ENCODE measurements at places on chromosomes 6 and 20.

DNA sequence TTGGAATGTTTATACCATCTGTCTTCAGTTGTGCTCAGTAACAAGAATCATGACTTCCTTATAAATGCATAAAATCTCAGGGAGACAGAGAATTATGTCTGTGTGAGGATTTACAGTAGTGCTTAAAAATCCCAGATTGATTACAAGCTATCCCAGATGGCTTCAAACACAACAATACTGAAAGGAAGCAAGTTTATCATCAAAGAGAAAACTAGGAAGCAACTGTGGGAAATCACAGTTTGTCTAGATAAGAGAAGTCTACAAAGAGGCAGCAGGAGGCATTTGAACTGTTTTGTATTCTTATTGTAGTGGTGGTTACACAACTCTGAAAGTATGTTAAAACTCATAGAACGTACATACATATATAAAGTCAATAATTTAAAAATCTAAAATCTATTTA lies 104.4 kb upstream of the SALL4 start:
- H3K4me3 ChIP-seq, result no peak overlapping the region
- no peaks in the 10 kb centered on the region for H3K36me3 ChIP-seq
- no peaks in the 10 kb centered on the region for H3K4me1 ChIP-seq
- DNase-seq, result no peak
- no peak overlapping the region for H3K27ac ChIP-seq

- peak overlapping the region; percentile 50 for H3K27ac ChIP-seq
- no peak overlapping the region for H3K4me3 ChIP-seq
- H3K36me3 ChIP-seq, result no peaks in the 10 kb centered on the region
- no peak for DNase-seq
- H3K27me3 ChIP-seq, result no peaks in the 10 kb centered on the region
Observed at GRCh38 chr6:39777218-39777617, 15.0 kb upstream of the DAAM2 start.

DNA sequence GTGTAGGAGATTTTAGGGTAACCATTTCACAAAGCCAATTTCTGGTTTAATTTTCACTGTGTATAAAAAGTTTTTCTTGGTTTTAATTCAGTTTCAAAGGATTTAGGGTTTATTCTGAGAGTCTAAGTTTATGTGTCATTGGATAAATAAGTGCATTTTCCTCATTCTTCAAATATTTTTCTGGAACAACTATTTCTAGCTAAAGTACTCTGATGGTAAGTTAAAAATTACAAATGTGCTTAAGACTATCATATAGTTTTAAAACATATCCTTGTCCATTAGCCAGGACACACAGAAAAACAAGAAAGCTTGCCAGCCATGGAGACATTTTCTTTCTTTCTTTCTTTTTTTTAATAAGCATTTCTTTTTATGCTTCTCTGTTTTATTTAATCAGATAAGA lies 333.0 kb downstream of the RFPL4B start:
- DNase-seq, result no peak
- no peak overlapping the region for H3K4me3 ChIP-seq
- no peak overlapping the region for H3K27ac ChIP-seq
- H3K4me1 ChIP-seq, result no peaks in the 10 kb centered on the region
- no peaks in the 10 kb centered on the region for H3K27me3 ChIP-seq
- H3K36me3 ChIP-seq, result no peaks in the 10 kb centered on the region

DNA sequence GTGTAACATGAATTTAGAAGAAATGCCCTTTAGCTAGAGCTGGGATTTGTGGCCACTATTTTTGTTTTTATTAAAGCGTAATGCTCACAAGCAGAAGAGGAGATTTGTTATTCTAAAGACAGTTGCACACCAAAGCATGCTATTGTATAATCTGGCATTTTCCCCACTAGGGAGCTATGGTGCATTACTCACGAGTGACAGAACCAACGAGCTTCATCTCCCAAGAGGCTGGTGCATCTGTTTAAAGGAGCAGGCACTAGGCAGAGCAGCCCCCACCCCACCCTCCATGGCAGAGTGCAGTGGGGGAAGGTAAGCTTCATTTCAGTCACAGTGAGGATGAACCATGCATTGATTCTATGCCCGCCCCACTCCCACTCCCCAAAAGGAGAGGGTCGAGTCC lies 287.3 kb upstream of the TSHZ2 start:
- H3K27ac ChIP-seq, result no peak overlapping the region
- H3K27me3 ChIP-seq, result no peaks in the 10 kb centered on the region
- no peak overlapping the region for H3K4me3 ChIP-seq
- H3K36me3 ChIP-seq, result no peaks in the 10 kb centered on the region
- H3K4me1 ChIP-seq, result no peaks in the 10 kb centered on the region

DNA sequence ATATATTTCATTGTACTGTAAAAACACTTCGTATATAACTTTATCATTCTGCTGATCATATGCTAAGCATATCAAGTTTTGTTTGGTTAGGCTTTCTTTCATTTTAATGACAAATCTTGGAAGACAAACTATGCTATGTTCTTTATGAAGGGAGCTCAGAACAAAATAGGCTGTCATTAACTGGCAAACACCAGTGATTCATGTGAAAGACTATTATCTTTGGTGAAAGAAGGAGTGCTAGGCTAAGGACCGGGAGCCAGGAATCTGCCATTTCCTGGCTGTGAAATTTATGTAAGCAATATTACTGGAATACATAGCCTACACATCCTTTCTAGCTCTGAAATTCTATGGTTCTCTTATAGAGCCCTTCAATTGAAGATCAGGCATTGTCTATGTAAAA lies 136.2 kb upstream of the CCN2 start:
- peaks cover 27% of the 10 kb centered on the region for H3K4me1 ChIP-seq
- H3K4me3 ChIP-seq, result no peak overlapping the region
- no peaks in the 10 kb centered on the region for H3K27me3 ChIP-seq
- peak overlapping the region; percentile 96 for H3K27ac ChIP-seq

DNA sequence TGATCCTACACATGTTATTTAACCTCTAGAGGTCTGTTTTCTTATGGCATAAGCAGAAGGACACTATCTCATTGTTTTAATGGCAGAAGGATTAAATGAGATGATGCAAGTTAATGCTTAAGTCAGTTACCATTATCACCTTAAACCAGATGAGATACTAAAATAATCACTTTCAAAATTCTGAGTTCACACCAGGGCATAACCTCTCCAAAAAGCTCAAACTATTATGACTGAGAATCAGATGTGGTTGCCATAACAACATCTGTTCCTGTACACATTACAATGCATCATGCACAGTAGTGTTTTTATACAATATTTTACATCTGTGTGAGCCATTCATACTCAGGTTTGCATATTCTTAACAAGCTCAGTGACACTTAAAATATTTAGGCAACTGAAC lies 10.2 kb downstream of the ADNP start:
- no peaks in the 10 kb centered on the region for H3K27me3 ChIP-seq
- no peak overlapping the region for H3K4me3 ChIP-seq
- DNase-seq, result no peak
- H3K36me3 ChIP-seq, result no peaks in the 10 kb centered on the region

DNA sequence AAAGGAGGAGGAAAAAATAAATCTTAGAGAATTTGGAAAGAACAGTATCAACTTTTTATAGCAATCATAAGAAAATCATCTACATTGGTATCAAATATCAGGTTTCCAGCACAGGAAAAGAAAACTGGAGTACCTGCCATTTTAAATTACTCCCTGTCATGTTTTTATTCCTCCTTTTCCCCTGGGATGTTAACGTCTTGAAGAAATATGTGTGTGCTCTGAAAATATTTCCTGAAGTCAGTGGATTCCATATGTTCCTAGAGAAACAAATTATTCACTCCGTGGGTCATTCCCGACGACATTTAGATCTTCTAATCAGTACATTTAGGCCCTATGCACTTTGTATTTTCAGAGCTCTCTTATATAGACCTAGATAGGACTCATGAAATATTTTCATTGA lies 42.0 kb upstream of the RSPO3 start:
- no peak overlapping the region for H3K4me3 ChIP-seq
- H3K4me1 ChIP-seq, result no peaks in the 10 kb centered on the region
- DNase-seq, result no peak
- no peak overlapping the region for H3K27ac ChIP-seq
- H3K36me3 ChIP-seq, result no peaks in the 10 kb centered on the region

DNA sequence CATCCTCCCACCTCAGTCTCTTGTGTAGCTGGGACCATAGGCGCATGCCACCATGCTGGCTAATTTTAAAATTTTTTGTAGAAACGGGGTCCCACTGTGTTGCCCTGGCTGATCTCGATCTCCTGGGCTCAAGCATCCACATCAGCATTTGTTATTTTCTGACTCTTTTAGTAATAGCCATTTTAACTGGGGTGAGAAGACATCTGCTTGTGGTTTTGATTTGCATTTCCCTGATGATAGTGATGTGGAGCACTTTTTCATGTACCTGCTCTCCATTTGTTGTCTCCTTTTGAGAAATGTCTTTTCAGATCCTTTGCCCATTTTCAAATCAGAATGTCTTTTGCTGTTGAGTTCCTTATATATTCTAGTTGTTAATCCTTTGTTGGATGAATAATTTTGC lies 22.2 kb upstream of the TULP4 start:
- no peak overlapping the region for H3K27ac ChIP-seq
- no peak overlapping the region for H3K4me3 ChIP-seq
- H3K4me1 ChIP-seq, result peaks cover 15% of the 10 kb centered on the region
- no peaks in the 10 kb centered on the region for H3K27me3 ChIP-seq

DNA sequence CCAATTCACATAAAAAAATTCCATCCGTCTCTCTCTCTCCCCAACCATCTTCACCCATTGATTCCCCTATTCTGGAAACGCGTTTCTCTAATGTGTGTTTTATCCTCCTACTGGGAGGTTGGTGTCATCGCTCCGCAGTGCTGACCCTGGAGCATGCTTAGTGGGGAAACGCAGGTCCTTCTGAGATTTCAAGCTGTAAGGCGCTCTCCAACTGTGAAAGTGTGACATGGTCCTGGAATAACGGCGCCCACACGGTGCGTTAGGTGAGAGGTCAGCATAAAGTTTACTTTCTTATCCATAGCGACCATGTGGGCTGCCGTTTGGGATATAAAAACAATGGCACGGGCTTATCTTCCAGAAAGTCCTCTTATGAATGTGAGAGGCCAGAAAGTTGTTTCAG lies 123.9 kb downstream of the WDR27 start:
- H3K27ac ChIP-seq, result no peak overlapping the region
- H3K4me1 ChIP-seq, result no peaks in the 10 kb centered on the region

DNA sequence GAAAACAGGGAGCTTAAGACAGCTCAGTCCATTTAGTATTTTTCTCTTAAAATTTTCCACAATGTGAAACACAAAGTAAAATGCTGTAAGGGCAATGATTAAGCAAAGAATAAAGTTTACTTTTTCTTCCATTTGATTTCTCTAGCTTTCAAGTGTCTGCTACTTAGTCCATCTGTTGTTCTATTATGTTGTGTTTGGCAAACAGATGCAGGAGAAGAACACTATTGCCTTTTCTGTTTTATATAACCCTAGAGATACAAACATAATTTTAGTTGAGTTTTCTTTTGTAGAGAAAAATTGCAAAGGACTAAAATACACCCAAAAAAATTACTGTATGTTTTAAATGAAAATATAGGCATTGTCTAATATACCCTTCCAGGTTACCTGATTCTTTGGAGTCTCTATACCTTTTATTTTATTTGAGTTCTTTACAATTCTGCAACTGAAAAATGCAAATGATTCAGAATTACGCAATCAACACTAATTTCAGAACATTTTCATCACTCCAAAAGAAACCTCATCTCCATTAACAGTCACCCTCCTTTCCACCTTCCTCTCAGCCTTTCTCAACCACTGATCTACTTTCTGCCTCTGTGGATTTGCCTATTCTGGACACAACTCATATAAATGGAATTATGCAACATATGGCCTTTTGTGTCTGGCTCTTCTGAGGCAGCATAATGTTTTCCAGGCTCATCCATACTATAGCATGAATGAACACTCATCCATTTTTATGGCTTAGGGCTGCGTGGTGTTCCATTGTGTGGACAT lies 96.9 kb downstream of the MKKS start:
- DNase-seq, result no peak
- no peaks in the 10 kb centered on the region for H3K4me1 ChIP-seq
- no peaks in the 10 kb centered on the region for H3K27me3 ChIP-seq
- no peaks in the 10 kb centered on the region for H3K36me3 ChIP-seq
- H3K27ac ChIP-seq, result no peak overlapping the region

- no peaks in the 10 kb centered on the region for H3K36me3 ChIP-seq
- H3K27me3 ChIP-seq, result no peaks in the 10 kb centered on the region
- no peak for DNase-seq
- no peak overlapping the region for H3K4me3 ChIP-seq
- no peak overlapping the region for H3K27ac ChIP-seq
- H3K4me1 ChIP-seq, result peaks cover 9% of the 10 kb centered on the region
Observed at GRCh38 chr20:63224412-63225081, 8.6 kb upstream of the YTHDF1 start.

DNA sequence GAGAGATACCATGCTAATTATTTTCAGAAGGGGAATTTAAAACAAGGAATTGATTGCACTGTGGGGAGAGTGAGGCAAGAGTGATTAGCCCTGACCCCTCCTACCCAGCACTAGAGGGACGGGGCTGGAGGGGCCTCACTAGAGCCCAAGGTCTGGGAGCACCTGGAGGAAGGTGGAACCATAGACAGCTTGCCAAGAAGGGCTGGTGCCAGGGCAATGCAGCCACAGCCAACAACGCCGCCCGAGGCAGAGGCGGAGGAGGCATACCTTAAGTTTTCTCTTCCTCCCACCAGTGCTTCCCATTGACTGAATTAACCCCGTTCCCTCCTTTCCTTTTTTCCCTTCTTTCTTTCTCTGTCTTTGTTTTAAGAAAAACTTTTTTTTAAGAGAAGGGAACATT lies 40.0 kb downstream of the IYD start:
- no peak overlapping the region for H3K4me3 ChIP-seq
- no peak for DNase-seq
- no peak overlapping the region for H3K27ac ChIP-seq
- H3K4me1 ChIP-seq, result peaks cover 14% of the 10 kb centered on the region
- no peaks in the 10 kb centered on the region for H3K27me3 ChIP-seq

DNA sequence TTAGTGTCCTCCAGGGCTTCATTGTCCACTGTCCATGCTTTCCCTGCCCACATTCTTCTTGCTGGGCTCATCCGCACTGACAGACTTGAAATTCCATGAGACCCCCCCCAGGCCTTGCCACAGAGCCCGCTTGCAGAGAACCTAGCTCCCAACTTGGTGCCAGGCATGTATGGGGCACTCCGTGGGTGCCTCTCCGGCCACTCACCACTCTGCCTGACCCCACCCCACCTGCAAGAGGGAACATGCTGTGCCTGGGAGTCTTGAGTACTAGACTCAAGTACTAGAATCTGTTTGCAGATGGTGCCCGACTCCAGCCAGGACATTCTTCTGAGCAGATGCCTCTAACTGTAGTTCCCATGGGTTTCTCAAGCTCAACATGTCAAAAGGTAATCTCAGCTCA lies 47.9 kb downstream of the TRERF1 start:
- no peak for DNase-seq
- no peaks in the 10 kb centered on the region for H3K27me3 ChIP-seq
- H3K27ac ChIP-seq, result no peak overlapping the region
- H3K36me3 ChIP-seq, result no peaks in the 10 kb centered on the region
- H3K4me1 ChIP-seq, result no peaks in the 10 kb centered on the region
- no peak overlapping the region for H3K4me3 ChIP-seq

DNA sequence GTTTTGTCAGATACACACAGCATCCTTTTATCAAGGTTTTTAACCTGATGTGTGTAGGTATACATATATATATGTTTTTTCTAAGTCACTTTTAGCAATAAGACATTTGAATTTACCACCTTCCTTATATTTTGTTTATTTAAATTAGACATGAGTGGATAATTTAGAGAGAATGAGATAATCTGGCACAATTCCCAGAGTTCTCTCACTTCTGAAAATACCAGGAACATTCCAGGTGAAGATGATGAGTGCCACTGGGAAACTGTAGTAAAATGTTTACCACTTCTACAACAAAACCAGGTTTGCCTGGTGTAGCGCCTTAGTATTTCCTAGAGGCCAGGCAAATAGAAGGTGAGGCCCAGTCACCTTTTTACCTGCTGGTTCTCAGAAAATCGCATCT lies 189.5 kb downstream of the TMEM242 start:
- no peaks in the 10 kb centered on the region for H3K27me3 ChIP-seq
- peaks cover 2% of the 10 kb centered on the region for H3K36me3 ChIP-seq

All from thoracic aorta (tissue), 2 donors.